ENCODE measurements at places on chromosomes 7 and 10.
A peak's percentile ranks its signal among the peaks of the same experiment; 100 is the strongest.

- no peak for DNase-seq
Observed at GRCh38 chr7:31679574-31680305, 7.3 kb upstream of the PPP1R17 start.

DNA sequence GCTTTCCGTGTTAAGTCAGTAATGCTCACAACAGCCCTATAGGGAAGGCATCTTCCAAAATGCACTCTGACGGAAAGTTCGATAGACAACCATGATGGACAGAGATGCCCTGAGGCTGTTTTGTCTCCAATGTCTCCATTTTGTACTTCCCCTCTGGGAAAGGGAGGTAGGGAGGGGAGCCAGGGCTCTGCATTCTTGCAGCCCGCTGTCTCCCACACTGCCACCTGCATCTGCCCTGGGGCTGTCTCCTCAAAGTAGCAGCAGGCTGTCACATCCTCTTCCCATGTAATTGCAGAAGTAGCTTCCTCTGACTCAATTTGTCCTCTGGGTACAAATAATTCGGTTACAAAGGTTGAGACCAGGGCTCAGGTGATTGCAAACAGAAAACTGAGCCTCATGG is 131.4 kb downstream of the GPAM start:
- no peak for DNase-seq

DNA sequence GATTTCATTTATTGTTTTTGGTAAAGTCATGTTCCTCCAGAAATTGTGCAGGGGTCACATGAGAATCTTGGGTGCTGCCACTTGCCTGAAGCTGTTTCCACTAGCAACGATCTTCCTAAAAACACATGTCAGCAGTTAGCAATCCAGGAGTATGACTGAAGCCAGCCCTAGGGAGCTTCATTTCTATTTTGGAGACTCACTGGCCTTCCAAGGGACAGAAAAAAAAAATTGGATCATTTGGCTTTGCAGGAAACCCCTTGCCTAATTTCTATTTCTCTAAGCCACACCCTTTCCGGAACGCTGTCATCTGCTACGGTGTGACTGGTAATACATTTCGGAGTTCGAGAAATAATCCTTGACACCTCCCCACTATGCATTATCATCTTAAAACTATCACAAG is 204.7 kb downstream of the TAX1BP1 start:
- DNase-seq = no peak

- DNase-seq = no peak
Observed at GRCh38 chr10:112526139-112526538, 79.1 kb downstream of the VTI1A start.

DNA sequence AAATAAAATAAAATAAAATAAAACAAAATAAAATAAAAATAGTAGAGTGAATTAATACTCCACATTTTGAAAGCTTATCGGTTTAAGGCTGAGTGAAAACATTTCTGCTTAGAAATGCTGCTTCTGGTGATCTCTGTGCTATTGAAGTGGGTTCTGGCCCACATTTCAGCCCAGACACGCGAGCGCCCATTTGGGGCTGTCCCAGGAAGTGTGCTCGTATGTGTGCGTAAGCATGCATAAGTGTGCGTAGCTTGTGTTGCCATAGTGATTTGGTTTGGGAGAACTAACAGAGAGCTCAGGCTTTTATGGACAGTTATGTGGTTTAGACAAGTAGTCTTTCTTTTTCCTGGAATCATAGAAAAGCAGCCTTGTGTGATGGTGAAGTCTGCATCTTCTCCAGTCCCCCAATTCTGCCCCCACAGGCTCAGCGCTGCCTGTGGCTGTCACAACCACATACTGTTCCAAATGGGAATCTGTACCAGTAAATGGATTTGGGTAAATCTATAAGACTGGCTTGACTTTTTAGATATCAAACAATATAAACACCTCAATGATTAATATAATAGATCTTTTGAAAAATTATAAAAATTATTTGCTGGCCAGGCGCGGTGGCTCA is 29.8 kb upstream of the PURB start:
- DNase-seq = no peak

DNA sequence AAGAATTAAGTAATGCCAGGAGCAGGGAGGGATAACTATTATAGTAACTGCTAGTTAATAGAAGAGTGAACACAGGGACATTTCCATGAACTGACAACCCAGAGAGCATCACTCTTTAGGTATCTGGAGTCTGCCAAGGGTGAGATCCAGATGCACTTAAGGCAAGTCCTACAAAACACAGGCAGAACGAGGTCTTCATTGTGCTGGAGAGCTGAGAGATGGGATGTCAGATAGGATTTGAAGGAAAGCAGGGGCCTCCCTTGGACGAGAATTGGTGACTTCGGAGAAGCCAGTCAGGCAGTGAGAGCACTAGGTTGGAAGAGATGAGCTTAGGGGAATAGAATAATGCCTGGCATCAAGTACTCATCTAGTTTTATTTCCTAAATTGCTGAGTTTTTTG is 684.5 kb downstream of the GATA3 start:
- no peak for DNase-seq

DNA sequence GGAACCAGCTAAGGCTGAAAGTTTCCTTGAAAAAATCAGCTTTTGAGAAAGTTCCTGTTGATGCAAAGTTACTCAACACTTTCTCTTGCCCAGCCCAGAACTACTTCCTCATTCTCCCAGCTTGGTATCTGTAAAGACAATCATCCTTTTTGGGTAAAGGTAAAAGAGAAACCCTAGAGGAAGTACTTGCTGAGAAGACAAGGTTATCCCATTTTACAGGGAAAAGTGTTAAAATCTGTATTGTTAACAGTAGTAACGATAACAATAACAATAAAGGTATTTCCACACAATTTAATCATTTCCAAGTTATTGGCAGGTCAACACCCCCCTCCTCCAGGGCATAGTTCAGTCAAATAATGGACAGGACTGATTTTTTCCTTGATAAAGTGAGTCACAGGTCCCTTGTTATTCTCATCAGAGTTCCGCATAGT is 2.4 kb downstream of the ALOX5 start:
- no peak for DNase-seq

GRCh38 chr7:129574487-129574886 is 37.0 kb upstream of the NRF1 start:
- DNase-seq = peak; percentile 29

GRCh38 chr7:50959991-50960390 is 177.3 kb upstream of the GRB10 start:
- no peak for DNase-seq

GRCh38 chr10:77873536-77874380 is 52.8 kb downstream of the DLG5 start:
- peak; percentile 34 for DNase-seq

GRCh38 chr10:52383088-52383487 is 69.0 kb downstream of the DKK1 start:
- DNase-seq = peak; percentile 3

DNA sequence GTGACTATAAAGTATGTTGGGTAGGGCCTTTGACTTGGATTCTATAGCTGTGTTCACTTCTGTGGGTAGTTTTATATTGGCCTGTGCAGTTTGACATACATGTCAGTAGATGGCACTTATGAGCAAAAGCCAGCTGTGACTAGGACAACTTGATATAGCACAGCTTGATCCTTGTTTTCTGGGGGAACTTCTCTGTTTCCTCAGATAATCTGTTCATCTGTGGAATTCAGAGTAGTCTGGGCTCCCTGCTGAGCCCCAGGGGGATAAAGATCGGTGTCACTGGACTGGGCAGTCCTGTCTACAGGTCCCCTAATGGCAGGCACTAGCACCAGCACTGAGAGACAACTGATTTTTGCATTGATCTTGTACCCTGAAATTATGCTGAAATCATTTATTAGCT is 25.4 kb downstream of the CYP2C9 start:
- peak; percentile 55 for DNase-seq

GRCh38 chr10:34824870-34825269 is 9.8 kb upstream of the PARD3 start:
- DNase-seq = no peak

DNA sequence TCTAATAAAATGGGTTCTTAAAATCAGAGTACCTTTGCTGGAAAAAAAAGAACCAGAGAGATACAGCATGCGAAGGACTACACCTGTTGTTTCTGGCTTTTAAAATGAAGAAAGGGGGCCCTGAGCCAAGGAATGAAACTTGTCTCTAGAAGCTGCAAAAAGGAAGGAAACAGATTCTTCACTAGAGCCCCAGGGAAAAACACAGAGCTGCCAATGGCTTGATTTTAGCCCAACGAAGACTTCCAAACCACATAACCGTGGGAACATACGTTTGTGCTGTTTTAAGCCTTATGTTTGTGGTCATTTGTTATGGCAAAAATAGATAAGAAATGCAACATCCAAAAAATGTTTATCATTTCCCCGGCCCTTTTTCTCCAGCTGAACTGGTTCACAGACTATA is 780.0 kb downstream of the SORCS1 start:
- DNase-seq = no peak

GRCh38 chr10:109940117-109940516 is 16.8 kb upstream of the XPNPEP1 start:
- DNase-seq = no peak

GRCh38 chr7:131197920-131198615 is 129.6 kb upstream of the MKLN1 start:
- DNase-seq = no peak

- DNase-seq = peak; percentile 58
Observed at GRCh38 chr7:5549096-5549763, 125.6 kb upstream of the TNRC18 start.

GRCh38 chr7:98360221-98361130 is 40.4 kb downstream of the BAIAP2L1 start:
- no peak for DNase-seq

- DNase-seq = no peak
Observed at GRCh38 chr7:99384523-99384922, 10.0 kb downstream of the ARPC1B start.

DNA sequence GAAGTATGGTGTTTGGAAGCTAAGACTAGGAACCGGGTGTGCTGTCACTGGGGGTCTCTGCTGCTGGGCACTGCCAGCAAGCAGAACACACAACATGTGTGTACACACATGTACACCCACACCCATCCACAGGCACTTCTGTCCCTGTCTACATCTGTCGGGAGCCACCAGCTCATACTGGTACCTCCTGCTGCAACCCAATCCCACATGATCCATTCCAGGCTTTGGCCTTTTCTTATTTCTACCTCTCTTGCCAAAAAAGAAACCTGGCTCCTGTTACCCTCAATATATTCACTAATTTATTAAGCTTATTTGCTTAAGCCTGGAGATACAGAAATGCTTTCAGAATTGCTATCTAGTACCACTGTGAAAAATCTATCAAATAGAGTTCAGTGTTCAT is 246.0 kb downstream of the DIP2C start:
- DNase-seq = no peak

DNA sequence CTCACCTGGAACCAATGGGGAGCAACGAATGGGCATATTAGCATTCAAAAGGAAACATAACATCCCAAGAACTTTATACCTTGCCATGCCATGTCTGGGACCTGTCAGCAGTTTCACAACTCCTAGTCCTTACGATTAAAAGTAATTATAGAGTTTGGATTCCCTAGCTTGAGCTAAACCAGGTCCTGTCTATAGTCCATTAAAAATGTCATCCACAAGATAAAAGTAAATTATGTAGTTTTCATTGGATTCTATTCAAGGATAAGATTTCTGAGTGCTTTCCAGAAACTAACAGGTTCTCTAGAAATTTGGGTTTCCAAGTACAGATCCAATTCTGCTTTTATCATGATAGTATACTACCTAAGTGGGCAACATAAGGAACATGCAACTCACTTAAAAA is 163.6 kb upstream of the PTN start:
- no peak for DNase-seq

DNA sequence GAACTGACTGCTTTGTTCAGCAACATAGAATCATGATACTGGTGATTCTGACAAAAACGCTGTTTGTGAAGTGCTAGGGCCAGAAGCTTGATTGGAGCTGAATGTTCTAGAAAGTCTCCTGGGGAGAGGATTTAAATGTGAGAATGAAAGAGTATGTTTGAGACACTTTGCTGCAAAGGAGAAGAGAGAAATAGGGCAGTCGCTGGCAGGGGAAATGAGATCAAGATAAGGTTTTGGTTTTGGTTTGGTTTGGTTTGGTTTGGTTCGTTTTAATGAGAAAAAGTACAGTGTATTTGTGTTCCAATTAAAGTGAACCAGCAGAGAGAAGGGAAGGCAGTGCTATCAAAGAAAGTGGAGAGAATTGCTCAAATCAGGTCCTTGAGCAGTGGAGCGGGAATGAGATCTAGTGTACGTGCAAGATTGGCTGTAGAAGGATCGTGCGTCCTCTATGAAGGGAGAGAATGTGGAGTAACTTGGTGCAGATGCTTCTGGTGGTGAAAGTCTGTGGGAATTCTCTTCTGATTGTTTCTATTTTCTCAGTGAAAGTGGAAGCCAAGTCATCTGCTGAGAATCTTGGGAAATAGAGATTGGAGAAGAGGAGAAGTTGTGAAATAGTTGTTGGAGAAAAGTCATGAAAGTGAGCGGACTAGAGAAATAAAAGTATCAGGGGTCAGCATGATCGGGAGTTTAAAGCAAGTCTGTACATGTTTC is 270.5 kb downstream of the CCDC3 start:
- DNase-seq = no peak

DNA sequence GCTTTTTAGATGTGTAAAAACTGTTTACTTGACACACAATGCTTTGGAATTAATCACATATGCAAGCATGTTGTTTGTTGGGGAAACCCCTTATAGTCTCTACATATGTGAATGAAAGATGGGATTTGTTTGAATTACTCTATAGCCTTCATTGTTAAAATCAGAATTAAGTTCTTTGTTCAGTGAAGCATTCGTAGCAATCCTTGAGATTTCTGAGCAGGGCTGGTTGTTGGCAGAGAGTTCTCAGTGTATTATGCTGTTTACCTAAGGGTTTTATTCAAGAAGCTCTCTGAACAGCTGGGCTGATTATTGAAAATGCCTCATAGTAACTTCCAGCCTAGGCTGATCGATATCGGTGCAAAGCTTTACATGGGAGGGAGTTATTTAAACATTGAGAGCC is 190.9 kb downstream of the VTI1A start:
- no peak for DNase-seq

- DNase-seq = no peak
Observed at GRCh38 chr10:127592586-127592985, 43.5 kb downstream of the NPS start.

Data from adipocyte (in vitro differentiated cells).